ENCODE measurements at places on chromosomes 12 and 14.

GRCh38 chr12:23911574-23911973 is 37.9 kb downstream of the SOX5 start:
- no peak for DNase-seq

- DNase-seq = no peak
Observed at GRCh38 chr12:92400006-92400405, 254.4 kb upstream of the BTG1 start.

DNA sequence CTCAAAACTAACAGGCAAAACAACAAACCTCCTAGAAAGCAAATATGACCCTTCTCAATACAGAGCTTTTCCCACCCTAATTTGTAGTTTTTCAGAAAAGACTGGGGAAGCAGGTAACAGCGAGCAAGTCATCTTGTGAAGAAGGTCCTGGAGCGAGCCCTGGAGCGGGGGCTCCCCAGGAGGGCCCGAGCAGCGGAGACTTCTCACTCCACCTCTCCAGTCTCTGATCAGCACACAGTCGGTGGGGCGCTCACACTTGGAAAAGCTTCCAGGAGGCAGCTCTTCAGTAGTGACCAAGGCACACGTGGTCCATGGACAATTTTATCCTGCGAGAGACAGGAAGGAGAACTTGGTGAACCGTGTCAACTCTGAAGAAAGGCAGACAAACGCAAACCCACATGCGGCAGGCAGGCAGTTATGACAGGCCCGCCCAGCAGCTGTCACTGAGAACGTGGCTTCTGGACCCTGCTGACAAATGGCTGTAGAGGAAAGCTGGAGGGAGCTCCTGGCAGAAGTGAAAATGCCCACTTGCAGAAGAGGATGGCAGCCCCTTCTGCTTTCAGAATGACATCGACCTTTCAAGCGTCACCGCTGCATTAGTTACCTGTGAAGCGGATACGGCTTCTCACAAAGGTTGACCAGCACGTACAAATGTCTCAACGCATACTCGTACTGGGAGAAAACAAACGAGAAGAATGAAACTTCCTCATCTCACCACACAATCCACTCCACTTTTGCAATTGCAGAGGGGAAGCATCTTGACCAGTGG is 44.2 kb downstream of the LGMN start:
- no peak for DNase-seq

DNA sequence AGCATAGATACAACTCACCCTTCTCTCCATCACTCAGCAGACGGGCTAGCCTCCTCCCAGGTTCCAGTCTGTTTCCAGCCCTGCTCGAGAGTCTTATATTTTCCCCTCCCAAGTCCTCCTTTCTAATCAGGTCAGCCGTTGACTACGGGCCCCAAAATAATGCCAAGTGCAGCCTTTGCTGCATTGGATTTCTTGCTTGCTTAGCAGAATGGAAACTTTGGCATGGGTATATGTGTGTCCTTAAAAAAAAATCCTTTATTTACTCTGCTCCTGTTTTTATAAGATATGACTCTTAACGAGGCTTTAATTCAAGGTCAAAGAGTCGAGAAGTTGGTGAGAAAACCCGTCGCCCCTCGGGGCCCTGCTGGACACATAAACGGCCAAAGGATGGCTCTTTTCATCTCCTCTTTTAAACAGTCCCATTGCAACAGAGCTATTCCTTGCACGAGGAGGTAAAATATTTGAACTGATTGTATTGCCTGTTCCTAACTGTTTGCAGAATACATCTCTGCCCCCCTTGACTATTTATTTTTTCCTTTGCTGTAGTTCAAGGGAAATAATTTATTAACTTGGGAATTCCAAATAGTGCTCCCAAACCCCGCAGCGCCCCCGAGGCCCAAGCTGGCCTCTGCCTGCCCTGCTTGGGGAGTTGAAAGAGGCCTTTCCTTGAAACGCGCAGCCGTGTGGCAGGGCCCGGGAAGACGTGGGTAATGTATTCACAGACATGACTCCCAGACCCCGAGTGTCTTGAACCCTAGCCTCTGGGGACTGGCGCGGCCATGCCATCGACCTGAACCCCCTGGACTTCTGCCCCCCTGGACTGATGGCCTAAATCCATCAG is 156.5 kb upstream of the MYL2 start:
- DNase-seq = no peak

DNA sequence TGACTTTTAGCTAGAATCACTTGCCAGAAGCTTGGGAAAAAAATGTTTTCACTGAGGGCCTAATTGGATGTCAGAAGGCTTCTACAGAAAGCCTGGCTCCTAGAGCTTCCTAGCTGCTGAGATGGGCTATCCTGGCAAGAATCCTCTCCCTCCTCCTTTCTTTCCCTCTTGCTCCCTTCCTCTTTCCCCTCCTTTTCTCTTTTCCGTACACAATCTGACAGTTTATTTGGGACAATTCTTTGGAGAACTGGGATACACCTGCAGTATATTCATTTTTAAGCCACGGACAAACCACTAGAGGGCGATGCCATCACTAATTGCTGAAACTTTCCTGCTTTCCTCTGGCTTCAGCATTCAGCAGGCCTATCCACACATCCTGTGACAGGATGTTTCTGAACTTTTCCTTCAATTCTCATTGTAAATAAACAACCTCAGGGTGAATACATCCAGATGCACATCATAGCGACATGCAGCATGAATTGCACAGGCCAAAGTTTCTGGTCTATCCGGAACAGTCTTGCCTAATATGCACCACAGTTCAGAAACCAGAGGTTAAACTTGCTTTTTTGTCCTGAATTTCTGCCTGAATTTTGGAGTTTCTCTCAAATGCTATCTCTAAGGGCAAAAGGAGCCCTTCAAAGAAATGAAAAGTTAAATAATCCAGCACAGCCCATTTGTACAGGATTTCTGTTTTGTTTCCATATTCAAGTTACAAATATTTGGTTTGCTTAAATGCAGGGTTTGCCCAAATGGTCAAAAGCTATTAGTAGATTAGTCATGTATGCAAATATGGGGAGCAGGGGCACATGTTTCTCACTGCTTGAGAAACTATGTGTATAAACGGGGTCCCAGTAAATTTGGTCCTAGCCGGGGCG is 142.8 kb downstream of the PAWR start:
- DNase-seq = no peak

- DNase-seq = no peak
Observed at GRCh38 chr12:18165889-18166288, 75.9 kb upstream of the RERGL start.

- no peak for DNase-seq
Observed at GRCh38 chr12:121933522-121934308, 15.3 kb downstream of the CFAP251 start.

GRCh38 chr14:22151121-22151520 is 437.9 kb downstream of the DAD1 start:
- DNase-seq = no peak

DNA sequence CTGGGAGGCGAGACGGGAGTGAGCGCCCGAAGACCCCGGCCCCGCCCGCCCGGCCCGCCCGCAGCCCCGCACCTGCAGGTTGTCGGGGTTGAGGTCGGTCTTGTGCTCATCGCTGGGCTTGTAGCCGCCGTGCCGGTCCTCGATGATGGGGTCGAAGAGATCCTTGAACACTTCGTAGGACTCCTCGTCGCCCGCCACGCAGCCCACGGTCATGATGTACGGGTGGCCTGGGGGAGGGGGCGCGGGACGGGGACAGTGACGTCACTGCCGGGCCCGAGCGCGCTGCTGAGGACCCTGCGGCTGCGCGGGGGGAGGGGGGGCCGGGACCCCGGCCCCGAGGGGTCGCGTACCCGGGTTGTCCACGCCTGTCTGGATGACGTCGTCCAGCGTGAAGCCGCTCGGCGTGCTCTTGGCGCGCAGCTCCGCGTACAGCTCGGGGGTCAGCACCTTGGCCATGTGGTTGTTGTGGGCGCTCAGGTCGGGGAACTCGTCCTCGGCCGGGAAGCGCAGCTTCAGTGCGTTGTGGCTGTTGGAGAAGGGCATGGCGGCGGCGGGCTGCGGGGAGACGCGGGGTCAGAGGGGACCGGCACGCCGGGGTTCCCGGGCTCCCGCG is 573 bp downstream of the CKB start:
- DNase-seq = no peak

DNA sequence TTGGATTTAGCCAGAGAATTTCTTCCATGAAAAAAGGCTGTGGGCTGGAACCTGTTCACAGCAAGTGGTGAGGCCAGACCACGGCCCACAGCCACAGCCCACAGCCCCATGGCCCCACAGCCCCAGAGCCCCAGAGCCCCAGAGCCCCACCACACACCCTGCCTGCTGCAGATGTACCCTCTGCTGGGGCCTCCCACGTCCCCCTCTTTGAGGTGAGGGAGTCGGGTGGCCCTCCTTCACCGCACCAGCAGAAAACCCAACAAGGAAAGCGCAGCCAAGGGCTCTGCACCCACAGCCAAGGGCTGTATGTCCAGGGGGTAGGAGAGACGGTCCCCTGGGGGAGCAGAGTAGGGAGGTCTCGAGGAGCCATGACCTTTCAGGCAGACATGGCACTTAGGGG is 327.5 kb upstream of the DIO3 start:
- no peak for DNase-seq

DNA sequence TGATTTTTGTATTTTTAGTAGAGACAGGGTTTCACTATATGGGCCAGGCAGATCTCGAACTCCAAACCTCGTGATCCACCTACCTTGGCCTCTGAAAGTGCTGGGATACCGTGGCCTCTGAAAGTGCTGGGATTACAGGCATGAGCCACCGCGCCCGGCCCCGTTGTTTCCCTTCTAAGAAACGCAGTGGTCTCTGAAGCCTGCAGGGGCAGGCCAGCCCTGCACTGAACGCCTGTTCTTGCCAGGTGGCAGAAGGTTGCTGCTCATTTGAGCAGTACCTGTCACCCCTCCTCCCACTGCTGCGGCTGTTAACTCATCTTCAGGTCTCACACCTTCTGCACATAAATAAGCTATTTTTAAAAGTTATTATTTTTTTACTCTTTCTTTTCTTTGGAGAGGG is 24.3 kb downstream of the GPRC5A start:
- no peak for DNase-seq

DNA sequence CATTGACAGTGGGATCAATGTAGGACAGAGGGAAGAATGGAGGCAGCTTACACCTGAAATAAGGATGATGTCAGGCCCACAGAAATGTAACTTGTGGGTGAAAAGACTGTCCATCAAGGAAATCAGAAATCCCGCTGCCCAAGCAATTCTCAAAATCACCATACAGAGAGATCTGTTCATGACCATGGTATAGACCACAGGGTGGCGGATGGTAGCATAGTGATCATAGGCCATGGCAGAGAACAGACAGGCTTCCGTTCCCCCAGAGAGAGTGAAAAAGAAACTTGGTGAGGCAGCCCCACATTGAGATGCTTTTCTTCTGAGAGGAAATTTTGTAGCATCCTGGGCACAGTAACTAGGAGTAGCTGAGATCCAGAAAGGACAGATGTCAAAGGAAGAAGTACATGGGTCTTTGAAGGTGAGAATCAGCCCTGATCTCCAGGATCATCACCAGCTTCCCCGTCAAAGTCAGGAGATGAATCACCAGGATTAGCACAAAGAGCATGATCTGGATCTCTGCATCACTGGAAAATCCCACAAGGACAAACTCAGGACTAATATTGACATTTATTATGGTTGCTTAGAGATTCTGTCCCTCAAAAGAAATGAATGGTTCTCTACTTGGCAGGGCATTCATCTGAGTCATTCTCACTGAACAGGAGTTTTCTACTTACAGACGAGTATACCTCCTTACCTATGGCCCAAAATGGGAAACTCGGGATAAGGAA is 5.5 kb upstream of the ZNF641 start:
- DNase-seq = no peak

- no peak for DNase-seq
Observed at GRCh38 chr12:104534162-104534856, 77.6 kb downstream of the CHST11 start.

DNA sequence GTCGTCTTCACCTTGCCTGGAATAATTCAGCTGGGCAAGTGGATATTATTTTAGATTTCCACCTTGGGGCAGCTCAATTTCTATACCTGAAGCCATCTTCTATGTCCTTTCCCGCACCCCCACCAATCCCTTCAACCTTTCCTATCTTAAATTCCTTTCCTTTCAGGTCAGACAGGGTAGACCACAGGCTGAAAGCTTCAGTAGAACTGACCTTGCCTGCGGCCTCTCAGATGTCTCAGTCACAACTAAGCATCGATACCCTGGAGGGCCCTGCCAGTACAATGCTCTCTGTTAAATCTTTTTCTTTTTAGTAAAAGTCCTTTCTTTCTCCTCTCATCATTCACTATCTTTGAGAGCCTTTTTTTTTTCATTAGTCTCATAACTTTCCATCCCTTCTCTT is 38.9 kb downstream of the SLC2A14 start:
- DNase-seq = no peak

DNA sequence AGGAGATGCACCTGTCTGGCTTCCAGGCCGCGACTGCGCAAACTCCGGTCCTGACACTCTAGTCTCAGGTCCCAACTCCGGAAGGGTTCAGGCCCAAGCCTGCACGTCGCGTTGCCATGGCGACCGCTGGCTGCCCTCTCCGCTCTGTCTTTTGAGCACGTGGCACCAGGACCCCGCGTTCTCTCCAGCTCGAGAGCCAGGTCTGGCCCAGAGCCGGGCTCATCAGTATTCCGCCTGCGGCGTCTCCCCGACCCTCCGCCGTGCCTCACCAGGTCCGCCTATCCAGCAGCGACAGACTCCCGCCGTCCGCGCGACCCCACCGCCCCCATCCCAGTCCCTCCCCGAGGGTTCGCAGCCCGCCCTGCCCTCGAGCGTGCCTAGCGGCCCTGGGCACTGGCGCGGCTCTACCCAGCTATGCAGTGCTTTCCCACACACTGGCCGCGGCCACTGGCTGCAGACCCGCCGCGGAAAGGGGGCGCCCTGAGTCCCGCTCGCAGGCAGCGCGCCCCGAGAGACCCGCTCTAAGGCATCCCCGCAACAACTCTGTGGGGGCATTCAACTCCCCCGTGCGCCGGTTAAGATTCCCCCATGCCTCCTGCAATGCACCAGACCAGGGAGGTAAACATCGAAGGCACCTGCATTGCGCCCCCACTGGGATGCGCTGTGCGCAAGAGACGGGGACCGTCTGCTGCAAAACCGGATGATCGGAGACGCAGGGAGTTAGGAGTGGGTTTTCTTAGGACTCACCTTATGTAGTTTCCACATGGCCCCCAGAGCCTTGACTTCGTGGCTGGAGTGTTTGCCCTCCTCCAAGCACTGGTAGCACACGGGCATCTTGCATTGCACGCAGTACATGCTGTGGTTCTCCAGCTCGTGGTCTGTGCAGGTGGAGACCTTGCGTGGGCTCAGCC is 1.3 kb downstream of the TRIM9 start:
- DNase-seq = no peak

DNA sequence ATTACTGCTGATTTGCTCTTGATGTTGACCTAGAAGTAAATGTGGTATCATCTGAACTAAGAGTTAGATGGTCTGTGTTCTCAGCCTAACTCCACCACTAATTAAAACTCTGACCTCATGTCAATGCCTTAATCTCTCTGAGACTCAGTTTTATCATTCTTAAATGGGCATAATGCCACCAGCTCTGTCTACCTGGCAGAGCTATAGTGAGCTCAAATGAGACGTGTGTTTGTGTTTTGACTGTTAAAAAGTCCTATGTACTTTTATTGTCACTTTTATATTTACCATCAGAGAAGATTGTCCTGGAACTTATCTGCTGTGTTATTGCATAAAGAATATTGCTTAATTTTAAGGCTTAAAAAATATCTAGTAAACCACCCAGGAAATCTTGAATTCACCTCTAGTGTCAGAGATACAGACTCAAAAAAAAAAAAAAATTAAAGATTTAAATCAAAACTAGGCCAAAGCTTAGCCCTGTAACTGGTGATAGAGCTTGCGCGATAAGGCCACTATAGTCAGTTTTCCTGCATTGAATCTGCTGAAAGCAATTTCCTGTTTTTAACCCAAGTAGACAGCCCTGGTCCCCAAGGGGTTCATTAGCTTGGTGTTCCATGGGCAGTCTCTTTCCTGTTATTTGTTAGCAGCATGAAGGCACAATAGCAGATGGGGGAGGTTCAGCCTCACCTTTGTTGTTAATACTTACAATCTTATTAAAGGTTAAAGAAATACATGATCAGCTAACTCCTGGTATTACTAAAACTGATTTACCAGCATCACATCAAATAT is 261.8 kb downstream of the ATP23 start:
- no peak for DNase-seq

Measured in renal cortex interstitium (tissue), 15 donors.